Activated CD8-positive, alpha-beta T cell treated with anti-CD3 and anti-CD28 coated beads, Interleukin-2, amount 10 ng/mL, durations not matched to agents 7 days and 5 days (primary cell): ENCODE measurements at places on chromosomes 16 and 17. TPM values are rescaled to one million over a fixed set of nuclear protein-coding genes. Genes with fewer than 3 reads are reported as not detected.

DNA sequence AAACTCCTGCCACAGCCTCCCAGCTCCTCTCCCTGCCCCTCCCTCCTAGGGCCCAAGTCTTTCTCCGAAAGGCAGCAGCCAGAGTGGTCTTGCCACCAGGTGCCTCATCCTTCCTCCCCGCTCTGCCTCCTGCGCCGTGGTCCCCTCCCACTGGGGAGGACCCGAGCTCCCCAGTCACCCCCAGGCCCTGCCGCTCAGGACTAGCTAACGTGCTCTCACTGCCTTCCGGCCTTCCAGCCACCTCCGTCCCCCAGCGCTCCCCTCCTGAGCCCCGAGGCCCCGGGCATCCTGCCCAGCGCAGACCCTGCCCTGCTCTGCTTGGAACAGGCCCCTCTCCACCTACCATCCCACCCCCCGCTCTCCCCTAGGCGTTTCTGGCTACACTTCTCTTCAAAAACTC lies 19.4 kb upstream of the COL1A1 start:
- peaks cover 27% of the 10 kb centered on the region for H3K27me3 ChIP-seq
- H3K4me3 ChIP-seq = no peak overlapping the region
- H3K36me3 ChIP-seq = no peaks in the 10 kb centered on the region
- peaks cover 22% of the 10 kb centered on the region for H3K4me1 ChIP-seq

DNA sequence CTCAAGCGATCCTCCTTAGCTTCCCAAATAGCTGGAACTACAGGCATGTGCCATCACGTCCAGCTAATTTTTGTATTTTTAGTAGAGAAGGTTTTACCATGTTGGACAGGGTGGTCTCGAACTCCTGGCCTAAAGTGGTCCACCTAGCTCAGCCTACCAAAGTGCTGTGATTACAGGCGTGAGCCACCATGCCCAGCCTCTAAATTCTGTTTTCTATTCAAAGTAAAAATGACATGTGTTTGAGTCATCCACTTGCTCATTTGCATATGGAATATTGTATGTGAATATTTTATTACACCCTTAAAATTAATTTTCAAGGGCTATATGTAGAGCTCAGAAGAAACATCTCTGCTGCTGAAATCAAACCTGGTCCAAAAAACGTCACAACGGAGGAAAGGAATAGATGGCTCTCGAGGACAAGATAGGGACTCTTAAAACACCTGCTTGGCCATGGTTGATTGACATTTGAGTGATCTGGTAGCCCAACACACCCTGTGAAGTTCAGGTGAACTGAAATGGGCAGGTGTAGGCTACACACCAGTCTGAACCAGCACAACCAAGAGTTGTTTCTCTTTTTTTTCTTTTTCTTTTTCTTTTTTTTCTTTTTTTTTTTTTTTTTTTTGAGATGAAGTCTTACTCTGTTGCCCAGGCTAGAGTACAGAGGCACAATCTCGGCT lies 51.1 kb downstream of the SF3B3 start:
- no peak overlapping the region for H3K4me3 ChIP-seq
- H3K36me3 ChIP-seq = peaks cover 55% of the 10 kb centered on the region
- no peaks in the 10 kb centered on the region for H3K27me3 ChIP-seq
- no peak overlapping the region for H3K27ac ChIP-seq
- H3K4me1 ChIP-seq = peaks cover 26% of the 10 kb centered on the region
- no peak for DNase-seq

The NTN3 gene
- total RNA-seq = not detected

- H3K4me1 ChIP-seq = peaks cover 22% of the 10 kb centered on the region
- DNase-seq = no peak
- no peak overlapping the region for H3K4me3 ChIP-seq
- no peaks in the 10 kb centered on the region for H3K27me3 ChIP-seq
- H3K27ac ChIP-seq = no peak overlapping the region
Observed at GRCh38 chr16:57256601-57257395, 11.7 kb downstream of the ARL2BP start.

The QRICH2 gene
- total RNA-seq = 3.7 TPM

DNA sequence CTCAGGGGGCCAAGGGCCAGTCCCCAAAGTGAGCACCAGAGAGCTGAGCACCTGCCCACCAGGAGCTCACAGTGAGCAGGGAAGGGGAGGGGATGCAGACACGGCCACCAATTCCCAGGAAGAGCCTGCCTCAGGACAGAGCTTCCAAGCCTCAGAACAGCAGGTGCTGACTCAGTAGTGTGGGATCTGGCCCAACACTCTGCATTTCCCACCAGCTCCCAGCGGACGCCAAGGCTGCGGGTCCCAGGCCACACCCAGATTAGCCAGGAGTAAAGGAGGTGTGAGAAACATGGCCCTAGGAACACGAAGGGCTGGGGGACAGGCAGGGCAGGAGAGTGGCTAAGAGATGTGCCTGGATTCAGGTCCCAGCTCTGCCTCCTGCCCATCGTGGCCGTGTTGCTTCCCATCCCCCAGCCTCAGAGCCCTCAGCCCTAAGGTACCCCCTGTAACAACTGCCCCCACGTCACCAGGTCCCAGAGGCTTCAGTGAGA lies 28.4 kb upstream of the EIF1 start:
- H3K27ac ChIP-seq = no peak overlapping the region
- peaks cover 12% of the 10 kb centered on the region for H3K27me3 ChIP-seq
- H3K4me3 ChIP-seq = no peak overlapping the region
- no peak for DNase-seq

- peaks cover 44% of the 10 kb centered on the region for H3K27me3 ChIP-seq
- DNase-seq = peak; percentile 81
- no peaks in the 10 kb centered on the region for H3K36me3 ChIP-seq
- no peak overlapping the region for H3K27ac ChIP-seq
- H3K4me3 ChIP-seq = no peak overlapping the region
Observed at GRCh38 chr16:30032083-30032819, 1.2 kb upstream of the TLCD3B start.
